ENCODE measurements at places on chromosomes 5 and 9.

- no peak for DNase-seq
Measured at GRCh38 chr5:54295651-54296276, 14.6 kb downstream of the ARL15 start.

GRCh38 chr5:58456026-58456425, 3.9 kb downstream of the PLK2 start:
- no peak for DNase-seq

GRCh38 chr5:23024470-23024869, 171.3 kb upstream of the CDH12 start:
- DNase-seq: no peak

DNA sequence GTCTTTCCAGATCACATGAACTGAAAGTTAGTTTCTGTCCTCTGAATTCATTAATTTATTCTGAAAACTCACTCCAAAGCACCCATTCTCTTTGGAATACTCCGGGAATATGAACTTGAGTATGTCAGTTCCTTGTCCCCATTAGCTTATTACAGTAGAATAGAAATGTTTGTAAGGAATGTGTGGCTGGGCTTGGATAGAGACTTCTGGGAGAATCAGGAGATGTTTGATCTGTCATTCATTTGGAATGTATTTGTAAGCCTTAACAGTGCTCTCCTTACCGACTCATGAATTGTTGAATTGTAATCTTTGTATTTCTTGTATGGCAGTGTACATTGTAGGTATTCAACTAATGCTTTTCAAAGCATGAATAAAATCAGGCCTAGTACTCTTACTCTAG, 548.4 kb downstream of the LRRC70 start:
- no peak for DNase-seq

- DNase-seq: no peak
Measured at GRCh38 chr9:95176755-95177319, 140.7 kb downstream of the FANCC start.

DNA sequence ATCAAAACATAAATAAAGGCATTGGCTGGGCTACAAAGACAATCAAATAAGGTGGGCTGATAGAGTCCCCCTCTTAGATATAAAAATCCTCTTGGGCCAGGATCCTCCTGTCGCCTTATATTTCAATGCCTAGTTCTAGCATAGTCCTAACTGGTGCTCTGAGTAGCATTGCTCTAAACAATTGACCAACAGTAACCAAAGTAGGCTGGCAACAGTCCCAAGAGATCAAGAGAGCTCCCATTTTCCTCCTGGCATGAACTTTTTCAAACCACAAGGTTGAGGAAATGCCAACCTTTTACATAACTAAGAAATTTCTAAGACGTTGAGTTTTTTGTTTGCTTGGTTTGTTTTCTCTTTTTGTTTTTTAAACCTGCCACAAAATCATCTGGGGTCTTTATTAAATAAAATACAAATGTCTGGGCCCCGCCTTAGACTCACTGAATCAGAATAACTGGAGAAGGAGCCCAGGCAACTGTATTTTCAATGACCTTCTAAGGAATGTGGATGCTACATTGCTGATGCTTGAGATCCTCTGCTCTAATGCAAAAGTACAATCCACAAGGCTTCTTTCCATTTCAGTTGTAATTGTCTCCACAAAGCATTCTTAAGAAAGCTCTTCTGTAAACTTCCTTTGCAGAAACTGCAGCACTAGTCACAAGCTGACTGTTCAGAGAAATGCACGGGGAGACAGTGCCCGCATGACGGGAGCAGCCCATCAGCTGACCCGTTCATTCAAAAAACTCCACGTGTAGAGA, 2.9 kb downstream of the SLC45A2 start:
- no peak for DNase-seq

GRCh38 chr9:89518466-89519365, 20.8 kb upstream of the SEMA4D start:
- DNase-seq: no peak

GRCh38 chr5:136162008-136162407, 29.4 kb downstream of the SMAD5 start:
- DNase-seq: no peak

GRCh38 chr5:148168246-148168645, at the start of gene SPINK14:
Gene SPINK14, plus strand, starts transcription at chr5:148168546. Its CDS starts 1,187 bp downstream, at chr5:148169733.
- DNase-seq: no peak

DNA sequence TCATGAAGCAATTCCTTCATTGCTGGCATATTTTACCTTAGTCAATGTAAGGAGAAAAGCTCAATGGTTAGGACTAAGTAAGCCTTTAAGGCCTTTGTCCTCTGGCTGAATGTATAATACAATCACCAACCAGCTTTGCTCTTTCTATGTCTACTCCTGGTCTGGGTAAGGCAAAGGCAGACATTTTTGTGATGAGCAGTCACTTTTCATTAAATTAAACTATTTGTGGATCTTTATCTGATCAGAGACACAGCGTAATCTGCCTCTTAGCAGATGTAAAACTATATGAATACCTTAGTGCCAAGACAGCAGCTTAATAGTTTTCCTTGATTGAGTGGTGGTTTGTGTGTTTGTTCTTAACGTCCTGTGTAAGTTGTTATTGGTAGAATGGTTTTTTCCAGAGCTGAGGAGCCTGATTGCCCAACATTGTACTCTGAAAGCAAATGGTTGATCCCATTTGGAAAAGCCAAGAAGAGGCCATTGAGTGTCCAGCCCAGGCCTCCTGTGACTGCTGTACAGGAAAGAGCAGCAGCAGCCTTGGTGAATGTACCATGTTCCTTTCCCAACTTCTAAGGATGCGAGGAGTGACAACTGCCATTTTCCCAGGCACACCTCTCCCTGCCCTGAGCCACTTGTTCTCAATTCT, 16.5 kb upstream of the CXXC5 start:
- DNase-seq: no peak

DNA sequence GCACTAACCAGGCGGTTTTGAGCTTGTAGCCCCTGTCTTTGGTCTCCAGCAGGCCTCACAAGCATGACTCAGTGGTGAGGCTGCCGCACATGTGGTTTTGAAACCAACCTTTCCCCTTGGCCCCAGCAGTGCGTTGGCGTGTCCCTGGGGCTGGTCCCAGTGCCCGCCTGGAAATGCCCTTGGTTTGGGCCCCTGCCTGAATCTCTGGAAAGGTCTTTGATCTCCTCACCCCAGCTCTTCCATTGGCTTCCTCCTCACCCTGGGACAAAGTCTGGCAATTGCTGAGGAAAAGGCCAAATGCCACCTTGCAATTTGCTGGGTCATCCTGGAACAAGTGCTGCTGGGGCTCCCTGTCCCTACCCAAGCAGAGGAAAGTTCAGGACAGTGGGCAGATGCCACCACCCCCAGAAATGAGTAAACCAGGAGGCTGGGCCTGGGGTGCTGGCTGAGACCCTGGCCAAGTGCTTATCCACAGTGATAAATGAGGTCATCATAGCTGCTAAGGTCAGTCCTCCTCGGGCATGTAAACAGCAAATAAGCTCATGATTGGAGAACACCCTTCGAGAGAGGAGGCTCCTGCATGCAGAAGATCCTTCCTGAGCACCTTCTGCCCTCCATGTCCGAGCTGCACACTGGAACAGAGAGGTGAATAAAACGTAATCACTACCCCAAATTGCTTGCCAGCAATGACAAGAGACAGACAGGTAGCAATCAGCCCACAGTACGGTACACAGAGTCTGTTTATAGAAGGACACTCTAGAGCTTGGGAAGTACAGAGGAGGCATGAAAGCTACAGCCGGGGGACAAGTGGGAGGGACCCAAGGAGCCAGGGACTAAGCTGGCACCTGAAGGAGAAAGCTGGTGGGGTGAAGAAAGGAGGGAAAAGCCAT, 98.9 kb upstream of the CPEB4 start:
- no peak for DNase-seq

DNA sequence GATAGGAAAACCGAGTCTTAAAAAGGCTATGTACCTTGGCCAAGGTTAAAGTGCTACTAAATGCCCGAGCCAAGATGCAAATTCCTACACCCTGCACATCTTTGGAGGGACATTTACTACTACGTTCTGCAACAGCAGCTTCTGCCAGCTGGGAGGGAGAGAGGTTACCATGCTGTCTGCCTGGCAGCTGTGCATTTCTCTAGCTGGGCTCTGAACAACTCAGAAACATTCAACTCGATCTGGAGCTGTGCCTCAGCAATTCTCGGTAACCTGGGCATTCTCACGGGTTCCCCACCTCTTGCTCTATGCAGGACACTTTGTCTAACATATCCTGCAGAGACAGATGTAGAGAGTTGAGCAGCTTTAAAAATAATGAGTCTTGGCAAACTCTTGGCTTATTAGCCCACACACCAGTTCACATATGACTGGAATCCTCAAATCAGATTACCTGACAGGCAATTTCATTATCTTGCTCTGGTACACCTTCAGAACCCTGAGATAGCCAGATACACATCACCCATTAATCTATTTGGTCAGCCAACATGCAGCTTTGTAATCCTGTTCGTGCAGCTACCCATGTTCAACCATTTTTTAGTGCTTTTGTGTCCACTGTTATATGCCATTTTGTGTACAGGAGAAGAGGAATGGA, 115.8 kb downstream of the EFNA5 start:
- DNase-seq: no peak

DNA sequence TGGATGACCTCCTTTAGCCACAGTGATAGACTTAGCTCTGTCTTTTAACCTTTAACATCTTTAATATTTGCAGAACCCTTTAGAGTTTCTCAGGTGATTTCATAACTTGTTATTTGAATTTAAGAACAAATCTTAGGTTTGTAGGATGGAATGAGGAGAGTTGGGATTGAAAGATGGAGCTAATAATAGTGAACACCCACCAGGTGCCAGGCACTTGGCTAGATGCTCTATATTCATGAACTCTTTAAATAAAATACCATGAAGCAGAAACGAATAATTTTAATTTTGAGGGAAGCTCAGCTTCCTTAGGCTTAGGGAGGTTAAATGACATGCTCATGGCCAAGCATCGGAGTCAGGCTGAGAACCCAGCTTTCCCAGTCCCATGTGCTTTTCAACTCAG, 19.4 kb upstream of the CARNMT1 start:
- DNase-seq: no peak

GRCh38 chr9:112170968-112171367, 4.1 kb downstream of the SUSD1 start:
- no peak for DNase-seq

GRCh38 chr9:69943148-69943806, 100.4 kb upstream of the MAMDC2 start:
- no peak for DNase-seq

- no peak for DNase-seq
Measured at GRCh38 chr5:173745123-173745522, 128.7 kb upstream of the BOD1 start.

DNA sequence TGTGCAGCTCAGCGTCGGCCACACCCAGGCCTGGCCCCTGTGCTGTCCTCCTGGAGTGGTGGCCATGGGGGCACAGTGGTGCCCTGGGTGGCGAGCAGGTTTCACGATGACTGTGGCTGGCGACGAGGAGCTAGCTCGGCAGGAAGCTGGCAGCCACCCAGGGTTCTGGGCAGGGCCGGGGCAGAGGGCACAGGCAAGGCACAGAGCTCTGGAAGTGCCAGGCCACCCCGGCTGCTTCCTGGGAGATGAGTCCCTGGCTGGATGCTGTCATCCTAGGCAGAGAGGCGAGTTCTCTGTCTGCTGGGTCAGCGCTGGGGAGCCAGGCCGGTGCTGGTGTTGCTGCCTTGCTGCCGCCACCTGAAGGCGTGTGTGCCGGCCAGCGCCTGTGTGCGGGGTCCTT, 51.7 kb downstream of the RXRA start:
- DNase-seq: no peak

GRCh38 chr9:116608064-116608463, 79.0 kb upstream of the TRIM32 start:
- DNase-seq: no peak

- DNase-seq: no peak
Measured at GRCh38 chr9:706606-707459, 134.7 kb upstream of the DMRT1 start.

DNA sequence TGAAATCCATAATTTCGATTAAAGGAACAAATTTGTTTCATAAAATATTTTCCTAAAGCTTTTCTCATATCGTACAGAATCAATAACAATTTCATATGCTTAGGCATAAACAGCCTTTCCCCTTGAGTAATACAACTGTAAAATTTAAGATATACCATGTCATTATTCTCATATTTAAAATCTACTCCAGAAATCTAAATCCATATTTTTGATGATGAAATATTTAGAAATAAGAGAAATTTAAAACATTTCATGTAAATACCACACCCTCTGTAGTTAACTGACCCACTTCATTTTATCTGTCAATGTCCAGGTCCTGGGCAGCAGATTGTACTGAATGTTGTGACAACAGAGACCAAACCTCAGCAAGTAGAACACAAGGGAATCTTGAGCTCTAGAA, 5.1 kb downstream of the POC5 start:
- DNase-seq: no peak

- no peak for DNase-seq
Measured at GRCh38 chr9:74413876-74414275, 83.3 kb upstream of the RORB start.

DNA sequence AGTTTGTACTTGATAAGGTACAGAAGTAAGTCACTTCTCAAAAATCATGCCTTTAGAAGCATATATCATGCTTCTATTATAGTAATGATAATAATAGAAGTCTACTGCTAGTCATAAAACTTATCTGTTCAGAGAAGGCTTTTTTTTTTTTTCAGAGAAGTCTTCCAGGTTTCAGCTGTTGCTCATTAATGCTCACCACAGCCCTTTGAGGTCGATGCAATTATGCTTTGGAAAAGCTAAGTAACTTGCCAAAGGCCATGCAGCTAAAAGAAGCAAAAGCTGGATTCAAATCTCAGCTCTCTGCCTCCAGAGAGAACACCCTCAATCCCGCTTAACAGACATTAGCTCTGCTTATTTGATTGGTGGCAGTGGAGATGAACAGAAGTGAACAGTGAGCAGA, 150.8 kb downstream of the DOCK8 start:
- no peak for DNase-seq

GRCh38 chr5:157718519-157718918, 12.7 kb upstream of the THG1L start:
- DNase-seq: peak; percentile 36

GRCh38 chr5:144076521-144077083, 93.9 kb downstream of the YIPF5 start:
- no peak for DNase-seq

GRCh38 chr5:36396640-36397039, 94.9 kb upstream of the RANBP3L start:
- no peak for DNase-seq

- no peak for DNase-seq
Measured at GRCh38 chr9:127415657-127416056, 8.5 kb upstream of the ZNF79 start.

- no peak for DNase-seq
Measured at GRCh38 chr5:72079288-72079687, 28.0 kb upstream of the MAP1B start.

GRCh38 chr5:71693828-71694427, 25.1 kb upstream of the CARTPT start:
- DNase-seq: no peak

- no peak for DNase-seq
Measured at GRCh38 chr5:84602371-84602771, 217.7 kb upstream of the EDIL3 start.

DNA sequence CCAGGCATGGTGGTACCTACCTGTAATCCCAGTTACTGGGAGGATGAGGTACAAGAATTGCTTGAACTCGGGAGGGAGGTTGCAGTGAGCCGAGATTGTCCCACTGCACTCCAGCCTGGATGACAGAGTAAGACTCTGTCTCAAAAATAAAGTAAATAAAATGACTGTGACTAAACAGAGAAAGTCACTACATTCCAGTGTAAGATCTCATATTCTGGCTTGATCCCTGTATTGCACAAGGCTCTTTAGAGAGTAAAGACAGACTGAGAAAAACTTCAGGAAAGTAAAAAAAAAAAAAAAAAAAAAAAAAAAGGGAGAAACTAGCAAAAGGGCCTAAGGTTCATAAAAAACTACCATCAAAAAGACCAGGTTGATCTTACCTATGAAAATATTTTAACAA, 106.6 kb upstream of the PJA2 start:
- no peak for DNase-seq
